Stimulated activated CD8-positive, alpha-beta memory T cell treated with anti-CD3 and anti-CD28 coated beads, Interleukin-7, amount 100 ng/mL, for 24 hours (primary cell): ENCODE measurements at places on chromosomes 5 and 9.

DNA sequence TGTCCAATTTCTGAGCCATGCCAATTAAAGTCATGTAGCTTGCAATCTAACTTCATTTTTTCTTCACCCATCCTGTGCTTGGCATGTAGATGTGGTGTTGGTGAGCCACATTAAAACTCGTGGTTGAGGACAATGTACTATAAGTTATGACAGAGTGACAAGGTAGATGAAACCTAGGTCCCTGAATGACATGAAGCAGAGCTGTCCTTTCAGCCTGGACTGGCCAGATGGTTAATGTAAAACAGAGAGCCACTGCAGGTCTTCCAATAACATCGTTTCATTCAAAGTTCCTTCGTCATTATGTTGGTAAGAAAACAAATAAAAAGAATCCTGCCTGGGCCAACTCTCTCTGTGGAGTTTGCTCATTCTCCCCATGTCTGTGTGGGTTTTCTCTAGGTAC lies 856.5 kb upstream of the SEMA6A start:
- DNase-seq = no peak

GRCh38 chr5:157400741-157401495 lies 59.1 kb upstream of the NIPAL4 start:
- no peak for DNase-seq

GRCh38 chr5:179438011-179438441 lies 92.8 kb upstream of the ADAMTS2 start:
- DNase-seq = no peak

GRCh38 chr5:147504011-147504410 lies 5.9 kb downstream of the DPYSL3 start:
- no peak for DNase-seq
